Mammary epithelial cell (primary cell): ENCODE measurements at places on chromosomes 1 and 21.
A peak's percentile ranks its signal among the peaks of the same experiment; 100 is the strongest.

DNA sequence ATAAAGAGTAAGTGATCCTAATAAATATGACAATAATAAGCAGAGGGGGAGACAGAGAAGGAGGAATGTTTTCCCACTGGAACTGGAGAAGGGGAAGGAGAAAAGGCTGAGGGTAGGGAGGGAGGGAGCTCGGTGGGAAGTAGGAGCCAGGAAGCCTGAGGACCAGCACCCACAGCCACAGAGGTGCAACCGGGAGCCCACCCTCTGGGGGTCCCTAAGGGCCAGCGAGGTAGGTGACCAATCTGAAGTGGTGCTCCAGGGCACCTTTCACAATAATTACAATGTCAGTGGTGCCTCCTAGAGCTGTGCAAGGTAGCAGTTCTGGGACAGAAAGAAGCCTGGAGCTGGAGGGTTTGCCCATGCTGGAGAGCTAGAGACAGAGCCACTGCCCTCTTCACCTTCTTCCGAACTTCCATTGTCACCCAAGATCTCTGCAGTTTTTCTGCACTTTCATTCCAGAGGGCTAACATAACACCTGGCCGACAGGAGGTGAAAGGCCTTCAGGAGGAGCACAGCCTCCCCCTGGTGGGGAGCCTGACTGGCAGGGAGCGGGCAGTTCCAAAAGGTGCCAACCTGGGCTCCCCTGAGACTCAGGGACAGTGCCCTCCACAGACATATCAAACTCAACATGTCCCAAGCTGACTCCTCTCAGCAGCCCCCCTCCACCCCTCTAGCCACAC, 4.1 kb upstream of the AHCYL1 start:
- DNase-seq = peak; percentile 37

DNA sequence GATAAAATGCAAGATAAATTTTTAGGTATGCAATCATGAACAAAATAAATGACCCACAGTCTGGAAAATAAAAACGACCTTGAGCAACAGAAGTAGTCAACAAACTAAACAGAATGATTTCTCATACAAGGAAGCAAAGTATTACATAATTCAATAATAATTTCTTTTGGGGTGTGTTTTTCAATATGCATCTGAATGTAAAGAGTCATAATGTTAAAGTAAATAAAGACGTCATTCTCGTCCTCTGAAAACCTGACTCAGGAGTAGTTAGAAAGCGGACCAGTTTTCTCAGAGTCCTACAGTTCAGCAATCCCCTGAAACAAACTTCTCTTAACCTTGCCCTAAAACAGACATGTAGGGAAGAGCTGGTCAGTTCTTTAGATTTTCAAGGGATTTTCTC, 18.6 kb downstream of the CDC42BPA start:
- DNase-seq = no peak

DNA sequence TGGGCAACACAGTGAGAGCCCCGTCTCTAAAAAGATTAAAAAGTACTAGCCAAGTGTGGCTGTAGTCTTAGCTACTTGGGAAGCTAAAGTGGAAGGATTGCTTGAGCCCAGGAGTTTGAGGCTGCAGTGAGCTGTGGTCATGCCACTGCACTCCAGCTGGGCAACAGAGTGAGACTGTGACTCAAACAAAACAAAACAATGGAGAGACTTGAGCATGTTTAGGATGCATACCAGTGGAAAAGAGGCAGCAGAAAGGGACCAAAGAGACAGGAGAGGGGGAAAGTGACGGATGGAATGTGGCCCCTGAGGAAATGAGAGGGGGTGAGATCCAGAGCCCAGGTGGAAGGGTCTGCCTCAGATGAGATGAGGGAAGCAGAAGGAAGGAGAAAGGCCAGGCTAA, 358.9 kb downstream of the RPS6KC1 start:
- DNase-seq = no peak

GRCh38 chr1:232788235-232788872, 16.9 kb upstream of the MAP10 start:
- DNase-seq = no peak

DNA sequence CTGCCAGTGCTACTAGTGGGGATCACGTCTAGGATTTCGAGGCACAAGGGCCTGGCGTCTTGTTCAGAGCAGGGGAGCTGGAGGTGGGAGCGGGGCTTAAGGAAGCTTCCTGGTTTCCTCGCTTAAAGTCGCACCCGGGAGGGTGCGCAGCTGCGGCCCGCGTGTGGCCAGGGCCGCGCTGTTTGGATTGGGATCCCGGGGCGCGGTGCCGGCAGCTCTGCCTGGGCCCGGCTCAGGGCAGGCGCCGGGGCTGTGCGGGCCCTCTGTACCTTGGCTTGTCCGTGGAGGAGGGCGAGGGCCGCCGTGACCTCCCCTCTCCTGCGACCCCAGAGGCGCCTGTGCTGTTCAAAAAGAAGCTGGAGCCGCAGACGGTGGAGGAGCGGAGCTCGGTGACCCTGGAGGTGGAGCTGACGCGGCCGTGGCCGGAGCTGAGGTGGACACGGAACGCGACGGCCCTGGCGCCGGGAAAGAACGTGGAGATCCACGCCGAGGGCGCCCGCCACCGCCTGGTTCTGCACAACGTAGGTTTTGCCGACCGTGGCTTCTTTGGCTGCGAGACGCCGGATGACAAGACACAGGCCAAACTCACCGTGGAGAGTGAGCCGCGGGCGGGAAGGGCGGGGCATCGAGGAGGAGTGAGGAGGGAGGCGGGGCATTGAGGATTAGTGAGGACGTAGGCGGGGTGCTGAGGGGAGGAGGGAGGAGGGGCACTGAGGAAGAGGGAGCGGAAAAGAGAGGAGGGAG, 67.8 kb downstream of the OBSCN start:
- peak; percentile 63 for DNase-seq
